ENCODE measurements at places on chromosomes 1 and 21. TPM values are rescaled to one million over a fixed set of nuclear protein-coding genes. Genes with fewer than 3 reads are reported as not detected.
A peak's percentile ranks its signal among the peaks of the same experiment; 100 is the strongest.

The TDRD10 gene
- not detected for total RNA-seq

GRCh38 chr1:223405507-223405906 is 12.3 kb downstream of the CCDC185 start:
- no peak for DNase-seq

DNA sequence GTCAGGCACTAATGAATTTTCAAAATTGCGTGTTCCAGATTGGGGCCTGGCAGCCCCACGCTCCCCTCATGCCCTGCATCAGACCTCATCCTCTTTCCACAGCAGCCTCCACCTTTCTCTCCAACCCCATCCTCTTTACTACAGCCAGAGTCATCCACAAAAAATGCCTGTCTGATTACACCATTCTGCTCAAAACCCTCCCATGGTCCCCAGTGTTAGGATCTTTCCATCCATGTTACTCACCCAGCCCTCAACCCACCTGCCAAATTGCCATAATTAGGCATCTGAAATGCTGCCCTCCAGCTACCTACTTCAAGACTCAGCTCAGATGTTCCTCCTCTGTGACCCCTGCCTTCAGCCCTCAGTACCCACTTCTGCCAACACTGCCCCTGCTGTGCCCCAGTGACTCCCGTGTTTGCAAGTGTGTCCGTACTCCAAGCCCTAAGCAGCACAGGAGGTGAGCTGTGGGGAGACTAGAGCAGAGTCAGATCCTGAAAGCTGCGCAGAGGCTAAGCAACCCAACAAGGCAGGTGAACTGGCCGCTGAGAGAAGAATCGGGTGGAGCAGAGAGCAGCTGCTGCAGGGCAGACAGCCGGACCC is 715 bp upstream of the ARTN start:
- no peak for DNase-seq

- DNase-seq: no peak
These were observed 60.6 kb downstream of the NAV1 start for GRCh38 chr1:201599548-201599947.

DNA sequence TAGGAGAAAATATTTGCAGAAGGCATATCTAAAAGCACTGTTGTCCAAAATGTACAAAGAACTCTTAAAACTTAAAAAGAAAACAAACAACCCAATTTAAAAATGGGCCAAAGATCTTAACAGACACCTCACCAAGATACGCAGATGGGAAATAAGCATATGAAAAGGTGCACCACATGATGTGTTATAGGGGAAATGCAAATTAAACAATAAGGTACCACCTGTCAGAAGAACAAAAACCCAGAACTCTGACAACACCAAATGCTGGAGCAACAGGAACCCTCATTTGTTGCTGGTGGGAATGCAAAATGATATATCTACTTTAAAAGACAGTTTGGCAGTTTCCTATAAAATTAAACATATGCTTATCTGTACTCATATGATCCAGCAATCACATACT is 18.1 kb downstream of the SLC2A5 start:
- DNase-seq: no peak

DNA sequence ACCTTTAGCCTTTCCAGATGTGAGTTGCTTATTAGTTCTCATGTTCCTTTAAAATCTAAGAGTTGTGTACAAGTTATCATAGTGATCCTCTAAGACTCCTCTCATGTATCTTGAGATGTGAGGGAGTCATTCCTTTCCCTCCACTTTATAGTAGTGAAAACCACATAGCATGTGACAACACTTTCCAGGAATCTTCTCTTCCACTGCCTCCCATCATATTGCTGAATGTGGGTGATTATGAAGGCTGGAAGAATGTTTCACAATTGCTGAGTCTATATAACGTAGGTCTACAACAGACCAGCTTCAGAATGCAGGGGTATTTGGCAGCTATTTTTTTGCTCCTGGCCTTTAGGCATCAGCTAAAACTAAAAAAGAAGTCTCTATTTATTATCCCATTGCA is 44.7 kb upstream of the LRRC7 start:
- DNase-seq: peak; percentile 60

GRCh38 chr1:41855713-41856112 is 63.0 kb downstream of the HIVEP3 start:
- DNase-seq: no peak
